ENCODE measurements at places on chromosomes 5 and 9.

DNA sequence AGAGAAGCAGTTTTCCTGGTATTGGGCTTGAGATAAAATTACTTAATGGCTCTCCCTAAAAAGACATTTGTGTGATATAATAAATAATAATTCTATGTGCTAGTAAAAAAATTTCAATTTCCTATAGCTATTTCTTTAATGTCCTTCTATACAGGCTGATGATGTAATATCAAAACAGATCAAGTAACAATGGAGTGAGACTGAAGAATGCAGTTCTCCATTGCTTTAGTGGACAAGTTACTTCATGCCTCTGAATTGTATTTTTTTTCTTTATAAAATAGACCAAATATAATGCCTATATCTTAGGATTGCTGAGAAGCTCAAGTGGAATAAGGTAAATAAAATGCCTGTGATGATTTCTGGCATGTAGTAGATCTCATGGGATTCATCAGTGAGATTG, 35.6 kb upstream of the NEURL1B start:
- no peak for DNase-seq

GRCh38 chr5:158654415-158654814, 445.3 kb downstream of the EBF1 start:
- DNase-seq: no peak

DNA sequence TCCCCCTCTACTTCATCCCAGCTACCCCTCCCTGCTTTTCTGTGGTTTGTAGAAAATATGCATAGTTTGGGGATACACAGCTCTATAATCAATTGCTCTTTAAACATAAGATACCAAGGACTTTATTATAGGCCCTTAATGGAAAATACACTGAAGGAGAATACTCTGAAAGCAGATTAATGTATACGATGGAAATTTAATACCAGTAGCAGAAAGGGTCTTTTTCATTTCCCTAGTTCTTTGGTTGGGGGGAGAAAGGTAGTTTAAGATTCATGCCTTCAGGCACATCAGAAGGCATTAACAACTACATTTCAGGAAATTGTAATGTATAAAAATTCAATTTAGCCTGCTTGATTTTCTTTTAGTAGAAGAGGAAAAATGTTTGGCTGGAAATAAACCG, 452.9 kb upstream of the ZNF608 start:
- DNase-seq: no peak

GRCh38 chr5:38189081-38189504, 69.3 kb upstream of the EGFLAM start:
- DNase-seq: no peak

- no peak for DNase-seq
These were observed 775.9 kb upstream of the CDH9 start for GRCh38 chr5:27814286-27814685.

DNA sequence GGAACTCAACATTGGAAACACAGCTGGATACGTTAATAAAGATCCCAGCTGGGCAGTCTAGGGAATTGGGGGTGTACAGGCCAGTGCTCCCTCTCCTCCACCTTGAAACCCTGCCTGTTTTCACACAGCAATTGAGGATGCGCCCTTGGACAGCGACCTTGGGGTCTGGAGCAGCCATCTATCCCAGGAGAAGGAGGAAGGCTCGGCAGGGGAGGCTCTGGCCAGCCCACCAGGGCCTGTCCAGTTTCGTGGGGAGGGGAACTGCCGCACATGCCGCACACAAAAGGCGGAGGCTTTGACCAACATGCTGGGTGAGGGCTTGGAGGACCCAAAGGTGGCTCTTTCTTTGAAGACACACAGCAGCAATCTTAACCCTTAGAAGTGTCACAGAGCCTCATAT, 1.4 kb downstream of the COL23A1 start:
- DNase-seq: no peak

DNA sequence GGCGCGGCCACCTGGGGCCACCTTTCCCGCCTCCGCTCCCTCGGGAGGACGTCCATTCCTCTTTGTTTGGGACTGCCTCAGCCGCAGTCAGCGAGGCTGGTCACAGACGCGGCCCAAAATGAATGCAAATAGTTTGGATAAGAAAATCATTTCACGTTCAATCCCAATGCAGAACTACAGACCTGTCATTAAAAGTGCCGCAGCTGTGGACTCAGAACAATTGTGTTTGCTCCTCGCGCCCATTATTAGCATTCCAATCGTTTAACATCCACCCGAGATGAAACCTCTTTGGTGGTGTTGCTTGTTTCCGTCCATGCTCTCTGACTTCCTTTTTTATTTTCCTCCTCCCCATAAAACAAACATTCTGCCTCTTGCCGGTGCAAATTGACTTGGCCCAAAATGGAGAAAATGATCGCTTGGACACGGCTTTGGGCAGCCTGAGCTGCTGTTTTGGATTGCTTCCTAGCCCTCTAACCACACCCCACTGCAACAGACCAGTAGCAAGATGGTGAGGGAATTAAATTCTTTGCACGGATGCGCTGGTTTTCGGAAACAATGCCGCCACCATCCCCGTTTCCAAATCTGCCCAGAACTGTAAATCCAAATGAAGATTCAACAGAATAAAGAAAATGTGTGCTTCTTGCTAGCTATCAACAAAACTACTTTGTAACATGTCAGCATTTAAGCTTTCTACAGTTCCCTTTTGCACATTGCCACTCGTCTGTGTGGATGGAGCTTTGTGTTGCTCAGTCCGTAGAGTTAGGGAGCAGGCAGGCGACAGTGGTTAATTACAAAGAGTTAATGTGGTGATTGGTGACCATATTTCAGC, 784 bp downstream of the NLN start:
- no peak for DNase-seq

- DNase-seq: no peak
These were observed 167.1 kb downstream of the PAM start for GRCh38 chr5:102922111-102922720.

DNA sequence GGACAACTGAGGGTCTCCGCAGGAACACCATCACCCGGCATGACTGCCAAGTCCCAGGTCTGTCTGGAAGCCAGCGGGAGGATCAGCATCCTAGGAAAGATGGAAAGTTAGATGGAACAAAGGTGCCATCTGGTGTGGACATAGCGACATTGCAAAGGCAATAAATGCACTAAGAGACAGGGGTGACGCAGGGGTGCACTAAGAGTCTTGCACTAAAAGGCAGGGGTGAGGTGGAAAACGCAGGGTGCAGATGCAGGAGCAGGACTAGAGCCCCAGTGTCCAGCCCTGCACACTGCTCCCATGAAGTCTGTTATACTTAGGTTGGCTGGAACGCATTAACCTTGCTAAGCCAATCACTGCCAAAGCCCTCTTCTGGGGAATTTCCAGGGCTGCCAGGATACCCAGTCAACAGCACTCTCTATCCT, 15.5 kb downstream of the ATOX1 start:
- no peak for DNase-seq

GRCh38 chr5:101102506-101102905, 199.4 kb upstream of the ST8SIA4 start:
- DNase-seq: no peak

GRCh38 chr5:2611659-2612058, 139.8 kb downstream of the IRX2 start:
- DNase-seq: no peak

GRCh38 chr9:89477384-89477783, 20.5 kb downstream of the SEMA4D start:
- no peak for DNase-seq

- no peak for DNase-seq
These were observed 335.7 kb upstream of the PIK3R1 start for GRCh38 chr5:67879620-67880510.

DNA sequence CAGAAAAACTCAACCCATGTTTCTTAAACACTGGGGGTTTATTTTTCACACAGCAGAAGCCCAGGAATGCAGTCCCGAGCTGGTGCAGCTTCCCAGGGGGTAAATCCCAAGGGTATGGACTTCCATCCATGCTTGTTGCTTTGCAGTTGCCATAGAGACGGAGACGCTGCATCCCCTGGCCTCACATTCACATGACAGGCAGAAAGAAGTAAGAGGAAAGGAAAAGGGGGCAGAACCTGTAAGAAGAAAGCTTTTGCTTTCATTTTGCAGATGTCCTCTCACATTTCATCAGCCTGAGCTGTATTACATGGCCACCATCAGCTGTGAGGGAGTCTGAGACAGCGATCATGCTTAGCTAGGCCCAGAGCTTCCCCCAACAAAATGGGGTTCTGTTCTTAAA, 321.0 kb downstream of the AGTPBP1 start:
- DNase-seq: no peak

GRCh38 chr5:60685700-60686099, 14.3 kb downstream of the DEPDC1B start:
- no peak for DNase-seq

- no peak for DNase-seq
These were observed 162.7 kb upstream of the NFIL3 start for GRCh38 chr9:91586282-91586681.

All from stimulated activated CD4-positive, alpha-beta T cell treated with anti-CD3 and anti-CD28 coated beads, Interleukin-1b, Interleukin-23, amount 100 ng/mL, for 4 hours (primary cell).